ENCODE measurements at places on chromosomes 5 and 9.

DNA sequence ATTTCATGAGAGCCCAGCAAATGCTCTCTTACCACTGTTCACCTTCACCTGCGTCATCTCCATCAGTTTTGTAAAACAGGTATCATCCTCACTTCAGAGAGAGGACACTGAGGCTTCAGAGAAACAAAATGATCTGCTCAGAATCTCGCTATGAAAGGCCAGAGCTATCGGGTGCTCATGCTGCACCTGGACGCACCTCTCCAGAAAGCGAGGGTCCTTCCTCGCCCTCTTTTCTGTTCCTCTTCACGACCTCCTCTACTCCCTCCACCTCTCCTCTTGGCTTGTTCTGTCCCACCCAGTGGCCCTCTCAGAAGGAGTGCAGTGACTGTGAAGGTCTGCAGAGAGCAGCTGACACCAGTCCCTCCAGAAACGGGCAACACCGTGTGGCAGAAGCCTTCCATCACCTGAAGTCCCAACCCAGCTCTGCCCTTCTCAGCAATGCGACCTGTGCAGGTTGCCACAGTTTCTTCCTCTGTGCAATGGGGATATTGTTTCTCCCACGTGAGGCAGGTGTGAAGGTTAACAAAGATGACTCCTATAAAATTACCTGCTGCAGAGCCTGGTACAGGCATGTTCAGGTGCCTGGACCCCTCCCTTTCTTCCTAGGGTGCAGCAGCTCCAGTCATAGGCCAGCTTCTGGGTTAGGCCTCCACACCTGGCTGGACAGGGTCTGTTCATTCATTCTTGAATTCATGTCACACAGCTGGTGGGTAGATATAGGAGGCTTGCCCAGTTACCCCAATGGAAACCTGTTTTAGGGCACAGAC, 45.3 kb upstream of the ANGPTL2 start:
- DNase-seq, result no peak

GRCh38 chr5:31047007-31047406, 146.5 kb upstream of the CDH6 start:
- no peak for DNase-seq

- DNase-seq, result no peak
Observed at GRCh38 chr5:16906255-16906654, 29.8 kb downstream of the MYO10 start.

DNA sequence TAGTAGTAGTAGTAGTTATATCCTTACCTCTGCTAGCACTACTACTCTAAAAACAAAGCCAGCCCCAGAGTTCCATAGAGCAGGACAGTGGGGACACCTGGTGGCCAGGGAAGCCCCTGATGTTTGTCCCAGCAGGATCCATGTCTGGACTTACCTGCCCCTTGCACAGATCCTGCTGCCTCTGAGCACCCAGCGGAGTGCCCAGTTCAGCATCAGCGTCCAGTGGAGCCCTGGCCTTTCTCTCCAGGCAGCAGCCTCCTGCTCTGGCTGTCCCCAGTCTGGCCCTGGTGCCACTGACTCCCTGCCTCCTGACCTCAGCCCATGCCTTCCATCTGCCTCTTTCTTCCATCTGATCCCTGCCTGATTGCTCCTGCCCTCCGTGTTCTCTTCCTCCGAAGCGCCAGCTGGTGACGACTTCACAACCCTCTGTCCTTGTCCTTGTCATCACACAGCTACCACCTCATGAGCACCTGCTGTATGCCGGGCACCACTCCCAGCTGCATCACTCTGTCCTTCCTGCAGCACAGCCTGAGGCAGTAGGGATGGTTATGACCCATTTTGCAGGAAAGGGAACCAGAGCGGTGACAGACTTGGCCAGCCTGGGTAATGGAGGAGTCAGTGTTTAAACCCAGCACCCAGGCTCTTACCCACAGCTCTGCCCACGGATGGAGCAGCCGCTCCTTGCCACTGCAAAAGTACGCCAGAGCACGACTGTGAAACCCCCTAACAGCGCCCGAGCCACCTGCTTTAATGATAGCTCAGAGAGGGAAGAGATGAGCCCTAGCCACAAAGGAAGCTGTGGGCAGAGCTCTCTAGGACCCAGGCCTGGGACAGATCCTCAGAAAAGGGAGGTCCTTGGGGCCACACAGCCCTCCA, 11.5 kb downstream of the SARDH start:
- no peak for DNase-seq

DNA sequence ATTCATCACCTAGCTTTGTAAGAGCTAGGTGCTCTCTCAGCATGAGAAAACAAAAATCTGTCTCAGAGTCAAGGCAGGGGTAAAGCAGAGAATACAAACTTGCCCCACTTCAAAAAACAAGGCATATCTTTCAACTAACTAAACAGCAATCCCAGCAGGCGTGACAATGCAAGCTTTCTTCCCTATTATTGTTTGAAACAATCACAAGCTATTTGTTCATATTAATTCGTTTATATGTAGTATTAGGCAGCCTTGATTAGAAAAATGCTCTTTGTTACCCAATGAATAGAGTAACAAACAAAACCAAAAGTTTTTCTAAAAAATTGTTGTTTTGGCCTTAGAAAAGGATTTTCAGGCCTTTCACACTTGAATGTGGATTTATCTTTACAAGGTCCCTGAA, 71.1 kb downstream of the LPAR1 start:
- no peak for DNase-seq

- no peak for DNase-seq
Observed at GRCh38 chr5:107294211-107294550, 376.6 kb downstream of the EFNA5 start.

- peak; percentile 42 for DNase-seq
Observed at GRCh38 chr5:151154931-151155774, 2.4 kb downstream of the ANXA6 start.

DNA sequence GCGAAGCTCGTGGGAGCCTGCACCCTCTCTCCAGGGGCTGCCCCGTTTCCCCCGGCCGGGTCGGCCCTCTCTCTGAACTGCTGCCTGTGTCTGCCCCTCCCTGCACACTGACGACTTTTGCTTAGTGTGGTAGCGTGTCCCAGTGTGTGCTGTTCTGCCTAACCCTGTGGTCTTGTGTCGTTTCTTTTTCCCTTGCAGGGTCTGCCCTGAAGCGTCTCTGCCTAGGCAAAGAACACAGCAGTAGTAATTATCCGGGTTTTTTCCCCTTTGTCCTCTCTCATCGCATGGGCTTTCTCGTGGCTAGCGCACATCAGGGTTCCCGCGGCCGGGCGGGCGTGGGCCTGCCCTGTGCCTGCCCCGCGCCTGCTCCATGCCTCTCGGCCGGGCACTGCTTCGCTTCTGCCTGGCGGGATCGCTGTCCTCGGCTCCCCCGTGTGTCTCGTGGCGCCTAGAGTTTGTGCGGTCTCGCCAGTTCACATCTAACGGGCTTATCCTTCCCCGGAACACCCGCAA, 122.7 kb downstream of the WNK2 start:
- no peak for DNase-seq

DNA sequence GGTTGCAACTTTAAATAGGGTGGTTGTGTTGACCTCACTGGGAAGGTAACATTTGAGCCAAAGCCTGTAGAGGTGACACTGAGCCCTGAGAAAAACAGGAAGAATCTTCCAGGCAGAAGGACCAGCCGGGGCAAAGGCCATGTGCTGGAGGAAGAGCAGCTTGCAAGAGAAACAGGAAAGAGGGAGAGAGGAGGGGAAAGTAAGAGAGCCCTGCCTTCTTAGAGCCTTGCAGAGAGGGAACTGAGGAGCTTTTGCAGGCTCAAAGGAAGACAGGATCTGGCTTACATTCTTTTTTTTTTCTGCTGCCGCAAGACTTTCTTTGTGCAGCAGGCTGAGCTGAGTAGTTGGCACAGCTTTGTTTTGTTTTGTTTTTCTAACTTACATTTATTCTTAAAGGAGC, 17.4 kb downstream of the C9orf153 start:
- DNase-seq, result no peak

DNA sequence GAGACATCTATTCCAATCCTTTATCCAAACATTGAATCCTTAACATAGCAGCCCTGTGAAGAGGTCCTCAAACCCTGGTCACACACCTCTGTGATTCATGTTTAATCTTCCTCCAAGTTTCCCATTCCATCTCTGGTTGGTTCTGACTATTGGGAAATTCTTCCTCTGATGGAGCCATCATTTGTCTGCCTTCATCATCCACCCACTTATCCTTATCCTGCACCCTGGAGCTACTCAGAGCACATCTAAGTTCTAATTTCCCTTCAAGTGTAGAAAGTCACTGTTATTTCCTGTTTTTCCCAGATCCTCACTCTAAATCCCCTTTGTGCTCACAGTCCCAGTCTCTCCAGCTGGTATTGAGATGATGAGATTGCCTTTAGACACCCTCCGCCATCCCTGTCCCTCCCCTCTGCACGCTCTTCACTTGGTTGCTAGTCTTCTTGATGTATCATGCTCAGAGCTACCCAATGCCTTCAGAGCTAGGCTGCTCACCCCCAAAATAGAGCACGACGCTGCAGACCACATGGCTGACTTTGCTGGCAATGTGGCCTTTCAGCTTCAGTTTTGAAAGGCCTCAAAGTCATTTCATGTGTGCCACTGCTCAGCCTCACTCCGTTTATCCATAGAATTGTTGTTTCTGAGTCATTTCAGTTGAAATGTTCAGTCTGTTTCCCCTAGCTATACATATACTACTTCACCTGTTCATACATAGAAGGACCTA, 154.3 kb downstream of the PALM2AKAP2 start:
- peak; percentile 28 for DNase-seq

GRCh38 chr5:161513942-161514341, 32.6 kb downstream of the GABRB2 start:
- no peak for DNase-seq

DNA sequence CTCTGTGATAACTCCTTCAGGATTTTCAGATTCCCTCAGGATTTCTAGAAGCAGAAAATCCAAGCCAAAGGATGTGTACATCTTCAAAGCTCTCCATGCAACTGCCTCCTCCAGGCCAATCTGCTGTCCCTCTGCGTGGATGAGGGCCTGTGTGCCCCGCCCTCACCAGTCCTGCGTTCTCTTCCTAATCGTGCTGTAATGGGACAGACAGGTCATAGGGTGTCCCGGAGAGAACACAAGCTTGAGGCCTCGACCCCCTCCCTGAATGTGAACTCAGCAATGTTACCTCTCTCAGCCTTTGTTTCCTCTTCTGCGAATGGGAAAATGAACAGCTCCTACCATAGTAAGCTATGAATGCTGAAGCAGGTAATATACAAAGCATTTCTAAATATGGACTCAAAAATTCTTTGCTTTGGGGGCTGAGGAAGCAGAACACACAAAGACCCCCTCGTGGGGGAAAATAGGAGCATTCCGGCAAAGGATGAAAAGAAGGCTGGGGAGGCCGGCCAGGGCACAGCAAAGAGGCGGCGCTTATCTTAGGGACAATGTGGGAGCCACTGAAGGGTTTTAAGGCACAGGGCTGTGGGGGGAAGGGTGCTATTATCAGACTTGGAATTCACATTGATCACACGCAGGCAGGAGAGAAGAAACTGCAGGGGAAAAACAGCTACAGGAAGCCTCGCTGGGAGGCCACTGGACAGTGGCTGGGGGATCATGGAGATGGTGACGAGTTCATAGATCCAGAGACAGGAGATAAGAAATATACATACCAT, 57.2 kb upstream of the FBXW11 start:
- DNase-seq, result no peak

DNA sequence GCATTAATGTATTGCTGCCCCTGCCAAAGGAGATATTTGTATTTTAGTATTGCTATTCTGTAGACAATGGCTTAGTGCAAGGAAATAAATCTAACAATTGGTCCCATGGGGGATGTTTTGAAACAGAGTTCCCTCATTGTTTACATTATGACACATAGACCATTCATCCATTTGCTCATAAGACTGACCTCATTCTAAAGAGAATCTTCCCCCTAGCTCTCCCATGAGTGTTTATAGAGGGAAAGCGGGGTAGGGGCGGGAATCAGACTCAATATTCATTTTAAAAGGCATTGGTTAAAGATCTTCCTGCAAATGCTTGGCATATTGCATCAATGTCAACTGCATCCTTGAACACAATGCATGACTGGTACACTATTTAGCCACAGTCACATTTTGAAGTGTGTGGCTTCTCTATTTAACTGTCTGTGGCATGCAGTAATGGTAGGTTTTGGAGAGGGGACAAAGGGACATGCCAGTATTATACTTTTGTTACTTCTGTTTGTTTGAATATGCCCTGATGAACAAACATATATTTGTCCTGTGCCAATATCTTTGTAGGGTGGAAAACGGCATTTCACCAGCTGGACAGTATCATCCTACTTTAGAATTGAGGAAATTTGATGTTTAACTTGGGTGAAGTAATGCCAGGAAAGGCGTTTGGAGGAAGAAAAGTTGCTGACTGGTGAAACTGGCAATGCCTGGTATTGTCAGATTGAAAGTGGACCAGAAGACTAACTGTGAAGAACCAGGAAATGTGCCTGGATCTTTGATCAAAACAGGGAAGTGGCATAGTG, 84.1 kb upstream of the MEGF10 start:
- no peak for DNase-seq

DNA sequence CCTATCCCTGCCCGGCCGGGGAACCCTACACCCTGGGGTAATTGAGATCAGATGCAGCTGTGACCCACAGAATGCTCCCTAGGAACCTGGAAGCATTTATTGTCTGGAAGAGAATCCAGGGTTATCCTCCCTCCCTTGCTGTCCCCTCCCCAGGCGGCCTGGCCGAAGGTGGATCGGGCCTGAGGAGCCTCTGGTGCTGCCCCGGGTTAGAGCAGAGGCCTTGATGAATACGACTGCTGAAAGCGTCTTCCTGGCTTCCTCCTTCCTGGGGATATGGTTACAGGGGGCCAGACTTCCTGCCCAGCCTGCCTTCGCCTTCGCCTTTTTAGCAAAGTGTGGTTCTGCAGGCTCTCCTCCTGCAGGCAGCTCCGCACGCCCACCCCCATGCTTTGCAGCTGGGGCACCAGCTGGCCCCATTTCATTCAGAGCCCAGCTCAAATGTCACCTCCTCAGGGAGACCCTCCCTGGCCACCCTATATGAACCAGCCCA, 22.5 kb upstream of the PTGS1 start:
- no peak for DNase-seq

- no peak for DNase-seq
Observed at GRCh38 chr9:102362470-102363132, 624.2 kb upstream of the GRIN3A start.

GRCh38 chr9:116594547-116594946, 92.6 kb upstream of the TRIM32 start:
- DNase-seq, result no peak

DNA sequence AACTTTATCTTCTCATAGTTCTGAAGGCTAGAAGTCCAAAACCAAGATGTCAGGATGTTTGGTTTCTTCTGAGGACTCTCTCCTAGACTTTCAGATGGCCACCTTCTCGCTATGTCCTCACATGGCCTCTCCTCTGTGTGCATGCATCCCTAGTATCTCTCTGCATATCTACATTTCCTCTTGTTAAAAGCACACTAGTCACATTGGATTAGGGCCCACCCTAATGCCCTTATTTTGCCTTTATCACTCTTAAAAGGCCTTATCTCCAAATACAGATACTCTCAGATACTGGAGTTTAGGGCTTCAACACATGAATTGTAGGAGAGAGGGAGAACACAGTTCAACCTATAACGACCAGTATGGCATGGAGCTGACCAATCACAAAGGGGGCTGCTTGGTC, 151.7 kb downstream of the PRELID2 start:
- DNase-seq, result no peak

GRCh38 chr5:65262649-65263059, 219.1 kb downstream of the ADAMTS6 start:
- no peak for DNase-seq
